Stimulated activated CD8-positive, alpha-beta memory T cell treated with anti-CD3 and anti-CD28 coated beads, Interleukin-2, amount 100 ng/mL, for 1 hour (primary cell): ENCODE measurements at places on chromosomes 1 and 21.

- peak; percentile 77 for DNase-seq
These were observed 360 bp upstream of the PRDX6 start for GRCh38 chr1:173476665-173477285.

GRCh38 chr1:193419295-193419694 is 232.9 kb upstream of the B3GALT2 start:
- no peak for DNase-seq

DNA sequence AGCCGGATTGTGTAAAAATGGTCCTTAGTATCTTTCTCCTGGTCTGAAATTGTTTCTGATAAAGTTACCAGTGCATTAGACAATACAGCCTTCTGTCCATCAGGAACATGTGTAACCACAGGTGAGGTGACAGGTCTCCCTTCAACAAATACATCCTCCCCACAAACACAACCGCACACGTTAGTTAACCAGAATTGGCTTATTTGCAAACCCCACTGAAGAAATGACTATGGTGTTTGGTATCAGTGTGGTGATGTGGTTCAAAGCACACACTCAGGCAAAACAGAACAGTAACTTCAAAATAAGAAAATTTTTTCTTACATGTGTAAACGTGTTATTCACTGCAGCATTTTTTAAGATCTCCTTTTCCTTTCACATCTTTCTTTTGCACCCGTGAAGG is 517.2 kb upstream of the NR5A2 start:
- no peak for DNase-seq

- DNase-seq, result no peak
These were observed 67.9 kb downstream of the LRRC8D start for GRCh38 chr1:89888480-89889322.

- no peak for DNase-seq
These were observed 617.2 kb upstream of the ADGRL2 start for GRCh38 chr1:81183553-81183952.

GRCh38 chr1:218080863-218081262 is 204.2 kb upstream of the RRP15 start:
- no peak for DNase-seq

DNA sequence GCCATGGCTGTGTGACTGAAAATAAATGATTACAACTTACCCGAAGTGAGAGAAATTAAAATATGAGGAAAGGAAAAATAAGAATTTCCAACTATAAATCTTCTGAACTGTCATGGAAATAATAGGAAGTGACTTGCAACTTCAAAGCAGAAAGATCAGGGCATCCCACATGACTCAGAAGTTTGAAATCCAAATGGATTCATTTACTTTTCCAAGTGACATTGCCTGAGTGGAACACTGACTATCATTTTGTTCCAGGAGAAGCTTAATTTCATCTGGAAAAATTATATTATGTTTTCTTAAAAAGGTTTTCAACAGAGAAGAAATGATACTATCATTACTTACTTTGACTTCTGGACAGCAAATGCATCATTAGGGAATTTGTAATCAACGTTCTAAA is 110.8 kb downstream of the GREM2 start:
- DNase-seq, result no peak

DNA sequence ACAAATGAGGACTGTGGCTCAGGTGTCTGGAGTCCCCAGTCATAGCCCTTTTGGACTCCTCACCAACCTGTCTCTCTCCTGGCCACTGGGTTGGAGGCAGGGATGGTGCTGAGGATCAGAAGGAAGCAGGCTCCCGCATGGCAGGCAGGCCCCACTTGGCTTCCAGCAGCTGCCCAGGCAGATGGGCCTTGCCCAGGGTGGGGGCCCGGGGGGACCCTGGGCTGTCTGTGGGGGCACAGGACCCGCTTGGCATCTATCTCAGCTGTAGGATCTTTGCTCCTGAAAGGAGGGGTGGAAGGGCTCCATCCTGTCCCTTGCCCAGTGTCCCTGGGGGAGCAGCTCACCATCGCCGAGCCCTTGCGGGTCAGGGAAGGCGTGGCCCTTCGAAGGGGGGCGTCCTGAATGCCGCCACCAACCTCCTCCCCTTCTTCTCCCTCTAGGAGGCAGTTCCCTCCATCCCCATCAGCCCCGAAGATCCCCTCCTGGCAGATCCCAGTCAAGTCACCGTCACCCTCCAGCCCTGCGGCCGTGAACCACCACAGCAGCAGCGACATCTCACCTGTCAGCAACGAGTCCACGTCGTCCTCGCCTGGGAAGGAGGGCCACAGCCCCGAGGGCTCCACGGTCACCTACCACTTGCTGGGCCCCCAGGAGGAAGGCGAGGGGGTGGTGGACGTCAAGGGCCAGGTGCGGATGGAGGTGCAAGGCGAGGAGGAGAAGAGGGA is 154.5 kb downstream of the PEX14 start:
- no peak for DNase-seq

- no peak for DNase-seq
These were observed 17.4 kb upstream of the CD1D start for GRCh38 chr1:158163000-158163947.

DNA sequence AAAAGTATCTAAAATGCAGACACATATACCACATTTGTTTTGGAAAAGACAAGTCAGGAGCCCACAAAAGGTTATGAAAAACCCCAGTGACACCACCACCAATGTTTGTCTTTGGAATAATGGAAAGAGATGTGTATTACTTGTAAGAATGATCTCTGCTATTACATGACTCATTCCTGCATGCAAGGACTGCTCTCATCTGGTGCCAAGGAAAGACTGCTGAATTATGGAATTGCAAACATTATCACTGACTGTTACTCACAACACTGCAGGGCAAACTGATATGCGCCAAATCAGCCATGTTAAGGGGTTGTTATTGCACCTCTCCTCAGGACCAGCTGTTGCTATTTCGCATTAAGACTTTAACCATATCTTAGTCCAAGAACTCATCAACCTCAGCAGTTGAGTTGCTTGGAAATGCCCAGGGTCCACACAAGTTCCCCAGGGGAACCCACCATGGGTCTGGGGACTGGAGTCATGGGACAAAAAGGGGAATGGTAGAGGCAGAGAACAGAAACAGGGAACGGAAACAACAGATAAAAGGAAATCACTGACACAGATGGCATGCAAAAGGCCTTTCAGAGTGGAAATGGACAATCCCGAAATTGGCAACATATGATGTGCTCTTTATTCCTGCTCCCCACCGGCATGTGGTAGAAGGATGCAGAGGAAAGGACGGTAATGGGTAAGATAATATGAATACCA is 34.4 kb downstream of the CAPZB start:
- no peak for DNase-seq

DNA sequence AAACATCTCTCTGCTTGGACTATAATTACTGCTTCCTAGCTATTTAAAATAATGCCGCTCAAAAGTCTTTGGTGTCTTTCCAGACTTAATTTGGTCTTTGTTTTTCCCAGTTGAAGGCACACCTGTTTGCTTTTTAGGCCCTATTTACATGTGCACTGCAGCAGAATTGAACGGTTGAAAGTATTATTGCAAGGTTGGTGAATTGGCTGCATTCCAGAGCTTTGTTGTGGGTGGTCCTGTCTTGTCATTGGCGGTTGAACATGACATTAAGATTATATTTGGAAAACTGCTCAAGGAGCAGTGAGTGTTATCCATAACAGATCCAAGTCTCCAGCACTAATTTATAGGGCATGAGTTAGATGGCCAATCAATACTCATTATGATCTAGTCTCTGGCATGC is 656.3 kb downstream of the PTPRC start:
- no peak for DNase-seq
